Vagina (tissue), 2 donors: ENCODE measurements at places on chromosomes 1 and 21.

DNA sequence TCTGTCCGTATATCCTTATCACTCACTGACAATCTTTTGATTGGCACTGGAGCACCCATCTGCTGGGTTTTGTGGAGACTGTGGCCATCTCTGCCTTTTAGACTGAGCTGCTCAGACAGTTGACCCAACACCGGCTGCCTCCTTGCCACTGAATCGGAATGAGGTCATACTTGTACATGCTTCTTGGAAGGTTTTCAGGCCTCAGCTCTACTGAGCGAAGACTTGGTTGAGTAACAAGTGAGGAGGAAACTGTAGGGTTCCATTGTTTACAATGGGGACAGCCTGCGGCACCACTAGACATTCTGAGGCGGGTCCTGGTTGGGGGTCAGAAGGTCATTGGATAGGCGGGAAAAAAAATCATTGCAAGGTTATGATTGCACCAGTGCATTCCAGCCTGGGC is 320.3 kb downstream of the KIF26B start:
- no peak for DNase-seq

- no peak for DNase-seq
Measured at GRCh38 chr1:246753670-246754535, 29.7 kb downstream of the SCCPDH start.

GRCh38 chr1:70966018-70966638 is 81.5 kb downstream of the PTGER3 start:
- DNase-seq, result no peak

GRCh38 chr1:204713541-204713940 is 28.0 kb upstream of the LRRN2 start:
- no peak for DNase-seq

GRCh38 chr1:231934797-231935196 is 308.2 kb downstream of the DISC1 start:
- DNase-seq, result no peak

- DNase-seq, result no peak
Measured at GRCh38 chr1:245380790-245381535, 226.2 kb downstream of the KIF26B start.

GRCh38 chr1:214496126-214496525 is 55.3 kb downstream of the PTPN14 start:
- DNase-seq, result no peak

- DNase-seq, result no peak
Measured at GRCh38 chr1:180816132-180816531, 96.6 kb upstream of the KIAA1614 start.

DNA sequence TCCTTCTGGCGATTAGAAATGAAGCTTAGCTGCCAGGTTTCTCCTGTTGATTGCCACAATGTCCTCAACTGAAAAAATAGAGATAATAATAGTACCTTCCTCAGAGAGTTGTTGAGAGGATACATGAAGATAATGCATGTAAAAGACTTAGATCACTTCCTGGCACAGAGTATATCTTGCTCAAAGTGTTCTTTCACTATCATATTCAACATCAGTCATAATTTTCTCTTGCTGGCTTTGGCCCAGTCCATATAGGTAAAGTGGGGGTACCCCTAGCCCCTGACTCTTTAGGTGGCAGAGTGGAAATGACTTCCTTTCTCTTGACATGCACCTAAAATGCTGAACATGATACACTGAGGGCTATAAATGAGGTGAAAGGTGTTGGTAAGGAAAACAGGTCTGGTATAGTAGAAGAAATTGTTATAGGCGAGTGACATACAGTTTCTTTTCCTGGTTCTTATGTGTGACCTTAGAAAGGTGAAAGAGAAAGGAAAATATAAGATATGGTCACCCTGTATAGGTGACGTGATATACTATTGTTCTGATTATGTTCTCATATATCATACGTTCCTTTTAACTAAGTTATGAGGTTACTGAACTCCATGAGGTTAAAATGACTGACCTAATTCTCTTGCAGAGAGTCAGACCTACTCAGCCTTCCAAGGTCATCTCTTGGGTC is 209.9 kb upstream of the DEPDC1 start:
- no peak for DNase-seq

GRCh38 chr21:33682992-33683627 is 40.8 kb downstream of the ITSN1 start:
- no peak for DNase-seq

- DNase-seq, result no peak
Measured at GRCh38 chr1:100400404-100400803, 48.1 kb downstream of the CDC14A start.

DNA sequence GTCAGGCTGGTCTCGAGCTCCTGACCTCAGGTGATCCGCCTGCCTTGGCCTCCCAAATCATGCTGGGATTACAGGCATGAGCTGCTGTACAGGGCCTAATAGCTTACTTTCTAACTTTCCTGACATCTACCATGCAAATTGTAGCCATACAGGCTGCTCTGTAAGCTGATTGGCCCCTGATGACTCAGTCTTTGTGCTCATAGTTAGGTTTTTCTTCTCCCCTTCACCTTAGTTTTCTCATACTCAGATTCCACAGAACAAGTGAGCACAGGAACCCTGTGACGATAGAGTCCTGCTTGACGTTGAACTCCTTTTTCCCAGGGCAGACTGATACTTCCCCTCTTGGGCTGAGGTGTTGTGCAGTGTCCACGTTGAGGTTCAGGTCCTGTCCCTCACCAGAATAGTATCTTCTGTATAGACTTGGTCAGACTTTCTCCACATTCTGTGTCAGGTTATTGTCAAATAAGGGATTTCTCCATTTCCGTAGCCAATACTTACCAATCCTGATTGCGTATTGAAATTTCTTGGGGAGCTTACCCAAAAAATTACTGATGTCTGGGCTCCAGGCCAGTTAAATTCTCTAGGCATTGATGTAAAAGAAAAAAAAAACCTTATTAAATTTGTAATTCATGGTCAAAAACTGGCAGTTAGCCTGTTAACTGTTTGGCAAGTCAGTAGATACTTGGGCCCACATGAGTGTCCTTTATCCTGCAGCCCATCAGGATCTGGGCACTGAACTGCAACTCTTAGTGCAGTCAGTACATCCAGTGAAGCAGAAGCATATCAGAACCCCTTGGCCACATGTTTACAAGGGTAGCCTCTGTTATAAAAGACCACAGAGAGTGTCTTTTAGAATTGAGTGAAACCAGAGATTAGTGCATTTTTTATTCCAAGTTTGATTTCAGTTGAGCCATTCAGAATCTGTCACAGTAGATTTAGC is 118.2 kb downstream of the DYRK1A start:
- DNase-seq, result no peak

DNA sequence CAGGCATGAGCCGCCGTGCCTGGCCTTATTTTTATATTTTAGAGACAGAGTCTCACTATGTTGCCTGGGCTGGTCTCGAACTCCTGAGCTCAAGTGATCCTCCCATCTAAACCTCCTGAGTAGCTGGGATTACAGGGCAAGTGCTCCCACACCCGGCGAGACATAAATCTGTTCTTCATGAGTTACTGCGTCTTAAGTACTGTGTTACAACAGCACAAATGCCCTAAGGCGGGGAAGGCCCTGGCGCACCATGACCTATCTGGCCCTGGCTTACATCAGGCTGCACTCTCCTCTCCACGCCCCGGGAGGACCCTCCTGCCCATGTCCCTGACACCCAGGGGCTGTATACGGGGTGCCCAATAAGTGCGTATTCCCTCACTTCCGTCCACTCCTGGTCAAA is 4.3 kb downstream of the GPR153 start:
- no peak for DNase-seq

DNA sequence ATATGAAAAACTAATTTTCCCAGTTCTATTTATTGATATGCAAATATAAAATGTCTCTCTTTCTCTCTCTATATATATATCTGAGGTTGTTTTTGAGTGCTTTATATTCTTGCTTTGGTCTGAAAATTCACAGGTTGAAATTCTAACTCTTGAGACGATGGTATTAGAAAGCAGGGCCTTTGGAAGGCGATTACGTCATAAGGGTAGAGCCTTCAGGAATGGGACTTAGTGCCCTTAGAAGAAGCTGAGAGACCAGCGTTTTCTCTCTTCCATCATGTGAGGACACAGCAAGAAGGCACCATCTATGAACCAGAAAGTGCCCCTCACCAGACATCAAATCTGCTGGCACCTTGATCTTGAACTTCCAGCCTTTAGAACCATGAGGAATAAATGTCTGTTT is 57.4 kb upstream of the PAXBP1 start:
- DNase-seq, result no peak
